ENCODE measurements at places on chromosomes 6 and 20.

GRCh38 chr6:84770521-84770920 is 6.1 kb upstream of the TBX18 start:
- DNase-seq, result no peak

DNA sequence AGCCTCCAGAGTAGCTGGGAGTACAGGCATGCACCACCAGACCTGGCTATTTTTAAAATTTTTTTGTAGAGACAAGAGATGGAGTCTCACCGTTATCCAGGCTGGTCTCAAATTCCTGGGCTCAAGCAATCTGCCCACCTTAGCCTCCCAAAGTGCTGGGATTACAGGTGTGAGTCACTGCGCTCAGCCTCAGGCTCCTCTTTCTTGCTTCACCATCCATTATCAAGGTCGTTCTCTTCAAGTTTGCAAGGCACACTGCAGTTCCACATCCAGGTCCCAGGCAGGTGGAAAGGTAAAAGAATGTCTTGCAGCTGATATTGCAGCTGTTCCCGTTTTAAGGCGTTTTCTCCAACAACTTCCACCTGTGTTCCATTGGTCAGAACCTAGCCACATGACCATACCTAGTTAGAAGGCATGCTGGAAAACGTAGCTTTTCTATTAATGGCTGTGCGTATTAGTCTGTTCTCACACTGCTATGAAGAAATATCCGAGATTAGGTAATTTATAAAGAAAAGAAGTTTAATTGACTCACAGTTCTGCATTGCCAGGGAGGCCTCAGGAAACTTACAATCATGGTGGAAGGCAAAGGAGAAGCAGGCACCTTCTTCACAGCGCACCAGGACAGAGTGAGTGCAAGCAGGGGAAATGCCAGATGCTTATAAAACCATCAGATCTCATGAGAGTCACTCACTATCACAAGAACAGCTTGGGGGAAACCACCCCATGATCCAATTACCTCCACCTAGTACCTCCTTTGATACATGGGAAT is 51.7 kb downstream of the PCNA start:
- no peak for DNase-seq

DNA sequence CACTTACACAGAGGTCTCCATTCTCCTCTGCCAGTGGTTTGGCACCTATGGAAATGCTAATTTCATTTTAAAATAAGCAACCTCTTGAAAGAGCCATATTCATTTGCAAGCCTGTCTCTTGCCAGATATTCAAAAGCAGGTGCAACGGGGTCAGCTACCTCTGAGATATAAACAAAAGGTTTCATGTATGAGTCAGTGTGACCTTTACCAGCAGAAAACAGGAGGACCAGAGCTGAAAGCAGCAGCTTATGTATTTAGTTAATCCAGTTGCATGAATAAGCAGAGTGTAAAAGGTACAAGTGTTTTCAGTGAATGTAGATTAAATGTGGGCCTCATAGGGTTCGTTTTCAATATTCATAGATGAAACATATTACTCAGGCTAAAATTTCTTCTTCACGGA is 56.0 kb downstream of the TENT5A start:
- no peak for DNase-seq

- no peak for DNase-seq
Observed at GRCh38 chr6:158024566-158025297, 43.1 kb downstream of the SYNJ2 start.

DNA sequence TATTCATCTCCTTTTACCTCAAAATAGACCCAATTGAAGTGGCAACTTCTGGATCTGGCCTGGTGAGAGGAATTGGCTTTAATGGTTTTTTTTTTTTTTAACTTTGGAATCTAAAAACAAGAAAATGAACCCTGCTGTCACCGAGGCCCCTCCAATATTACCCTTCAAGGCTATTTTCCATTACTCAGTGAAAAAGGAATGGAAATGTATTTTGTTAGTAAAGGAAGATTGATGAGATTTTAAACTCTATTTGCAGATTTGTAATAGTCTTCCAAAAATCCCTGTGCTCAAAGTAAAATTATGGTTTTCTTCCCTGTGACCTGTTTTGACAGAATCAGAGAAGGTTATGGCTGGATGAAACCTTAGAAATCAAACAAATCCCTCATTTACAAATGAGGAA is 102.9 kb downstream of the TMEM170B start:
- no peak for DNase-seq

All from CD4-positive, alpha-beta T cell (primary cell).